PC-3 (cell line): ENCODE measurements at places on chromosomes 2 and 18. TPM values are rescaled to one million over a fixed set of nuclear protein-coding genes. Genes with fewer than 3 reads are reported as not detected.
A peak's percentile ranks its signal among the peaks of the same experiment; 100 is the strongest.

DNA sequence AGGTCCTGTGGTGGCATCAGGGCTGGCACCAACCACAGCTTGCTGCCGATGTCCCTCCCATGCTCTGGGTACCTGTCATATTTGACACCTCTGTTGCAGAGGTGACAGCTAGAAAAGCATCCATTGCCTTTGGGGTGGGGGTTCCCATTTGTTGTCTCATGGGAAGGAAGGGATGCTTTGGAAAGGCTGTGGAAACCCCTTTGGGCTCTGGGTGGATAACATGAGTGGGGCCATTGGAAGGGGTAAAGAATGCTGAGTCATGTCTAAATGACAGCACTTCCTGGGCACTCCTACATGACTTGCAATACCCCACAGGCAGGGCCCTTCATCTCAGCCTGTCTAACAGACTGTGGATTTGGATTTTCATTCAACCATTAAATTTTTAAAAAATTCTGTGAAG lies 27.8 kb downstream of the CTIF start:
- no peak for DNase-seq

GRCh38 chr2:207743514-207743913 lies 26.2 kb downstream of the FZD5 start:
- no peak for DNase-seq

- peak; percentile 29 for DNase-seq
Observed at GRCh38 chr2:237932731-237933131, 34.1 kb upstream of the UBE2F start.

DNA sequence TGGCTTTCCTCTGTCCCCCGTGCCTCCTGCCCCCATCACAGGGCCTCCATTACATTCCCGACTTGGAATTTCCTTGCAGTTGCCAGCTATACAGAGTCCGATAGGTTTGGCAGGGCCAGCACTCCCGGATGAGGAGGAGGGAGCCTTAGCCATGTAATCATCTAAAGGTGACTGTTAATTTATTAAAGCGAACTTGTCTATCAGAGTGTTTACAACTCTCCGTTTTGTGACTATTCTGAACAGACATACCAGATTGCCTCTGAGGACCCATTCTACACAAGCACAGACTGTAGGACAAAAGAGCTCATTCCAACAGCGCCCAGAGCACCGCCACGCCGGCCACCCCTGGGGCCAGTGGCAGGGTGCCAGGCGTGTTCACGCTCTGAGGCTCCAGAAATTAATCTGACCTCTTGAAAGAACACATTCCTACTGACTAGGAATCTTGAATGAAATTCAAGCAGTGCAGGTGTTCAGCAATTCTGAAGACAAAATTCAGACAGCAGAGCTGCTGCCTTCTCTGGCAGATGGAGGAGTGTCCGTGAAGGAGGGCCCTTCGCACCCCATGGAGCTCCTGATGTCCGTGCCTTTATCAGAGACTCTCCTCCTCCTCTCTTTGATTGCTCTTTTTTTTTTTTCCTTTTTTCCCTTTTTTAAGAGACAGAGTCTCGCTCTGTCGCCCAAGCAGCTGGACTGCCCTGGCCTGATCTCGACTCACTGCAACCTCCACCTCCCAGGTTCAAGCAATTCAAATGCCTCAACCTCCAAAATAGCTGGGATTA lies 58.1 kb upstream of the RALBP1 start:
- no peak for DNase-seq

DNA sequence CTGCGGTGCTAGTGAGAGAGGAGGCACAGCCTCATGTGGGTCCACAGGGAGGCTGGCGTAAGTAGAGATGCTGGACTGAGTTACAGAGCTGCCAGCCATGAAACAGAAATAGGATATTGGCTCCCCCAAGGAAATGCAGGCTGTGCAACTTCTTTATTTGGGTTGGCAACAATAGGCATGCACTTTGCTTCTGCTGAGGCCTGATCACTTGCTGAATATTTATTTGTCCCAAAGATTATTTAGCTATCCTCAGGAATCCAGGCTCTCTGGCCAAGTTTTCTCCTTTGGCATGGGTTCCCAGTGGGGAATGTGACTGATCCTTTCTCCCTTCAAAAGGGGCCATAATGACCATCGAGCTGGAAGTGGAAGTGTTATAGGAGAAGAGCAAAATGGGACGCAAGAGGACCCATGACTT lies 60.0 kb downstream of the MAPK4 start:
- no peak for DNase-seq

DNA sequence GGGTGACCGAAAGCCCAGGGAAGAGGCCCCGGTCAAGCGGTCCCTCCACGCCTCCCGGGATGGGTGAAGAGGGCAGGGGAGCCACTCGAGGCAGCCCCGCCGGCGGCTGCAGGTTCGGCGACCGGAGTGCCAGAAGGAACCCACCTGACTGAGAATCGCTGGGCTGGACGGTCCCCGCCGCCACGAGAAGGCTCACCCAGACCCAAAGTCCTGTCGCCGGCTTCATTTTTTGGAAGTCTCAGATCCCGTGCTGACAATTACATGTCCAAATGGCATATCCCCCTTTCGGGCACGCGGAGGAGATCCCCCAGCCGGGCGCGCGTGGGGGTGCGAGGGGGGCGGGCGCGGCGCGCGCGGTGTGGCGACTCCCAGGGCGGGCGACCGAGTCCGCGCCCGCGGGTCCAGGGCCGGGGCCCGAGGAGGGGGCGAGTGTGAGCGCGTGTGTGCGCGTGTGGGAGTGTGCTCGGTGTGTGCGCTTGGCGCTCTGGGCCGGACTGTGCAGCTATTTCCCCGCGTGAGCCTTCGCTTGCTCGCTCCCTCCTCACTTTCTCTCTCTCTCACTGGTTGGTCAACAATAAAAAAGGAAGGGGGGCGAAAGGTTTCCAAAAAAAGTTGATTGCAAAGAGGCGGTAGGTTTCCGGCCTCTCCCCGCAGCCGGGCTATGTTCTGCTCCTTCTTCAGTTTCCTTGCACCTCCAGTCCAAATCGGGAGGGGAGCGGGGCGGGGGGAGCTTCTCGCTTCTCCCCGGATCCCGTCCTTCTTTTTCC lies at the start of gene ERBB4:
ERBB4 (minus strand) TSS at position 498 of the 767 bp plus-strand sequence; CDS start at position 226, 272 bp downstream.
- DNase-seq = peak; percentile 10

DNA sequence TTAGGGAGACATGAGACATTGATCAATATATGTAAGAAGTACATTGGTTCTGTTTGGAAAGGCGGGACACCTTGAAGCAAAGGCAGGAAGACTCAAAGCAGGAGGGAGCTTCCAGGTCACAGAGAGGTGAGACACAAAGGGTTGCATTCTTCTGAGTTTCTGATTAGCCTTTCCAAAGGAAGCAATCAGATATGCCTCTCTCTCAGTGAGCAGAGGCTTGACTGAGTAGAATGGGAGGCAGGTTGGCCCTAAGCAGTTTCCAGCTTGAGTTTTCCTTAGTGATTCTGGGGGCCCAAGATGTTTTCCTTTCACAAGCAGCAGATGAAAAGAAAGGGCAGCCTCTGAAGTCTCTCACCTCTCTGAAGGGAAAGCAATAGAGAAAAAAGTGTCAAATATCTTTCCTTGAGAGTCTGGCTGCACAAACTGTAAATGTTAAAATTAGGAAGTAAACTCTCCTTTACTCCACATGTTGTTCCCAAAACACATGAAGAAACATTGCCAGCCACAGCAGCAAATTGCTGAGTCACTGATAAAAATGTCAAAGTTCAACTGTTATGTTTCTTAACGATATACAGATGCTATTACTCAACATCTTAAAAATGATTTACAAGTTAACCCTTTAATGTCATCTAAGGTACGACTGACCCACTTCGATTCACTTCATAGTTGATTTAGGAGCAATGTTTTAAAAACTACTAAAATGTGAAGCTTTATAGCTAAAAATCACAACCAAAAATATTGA lies 40.3 kb downstream of the CYB5A start:
- DNase-seq = peak; percentile 27

- DNase-seq = peak; percentile 34
Observed at GRCh38 chr2:37143974-37144373, 12.8 kb downstream of the EIF2AK2 start.

DNA sequence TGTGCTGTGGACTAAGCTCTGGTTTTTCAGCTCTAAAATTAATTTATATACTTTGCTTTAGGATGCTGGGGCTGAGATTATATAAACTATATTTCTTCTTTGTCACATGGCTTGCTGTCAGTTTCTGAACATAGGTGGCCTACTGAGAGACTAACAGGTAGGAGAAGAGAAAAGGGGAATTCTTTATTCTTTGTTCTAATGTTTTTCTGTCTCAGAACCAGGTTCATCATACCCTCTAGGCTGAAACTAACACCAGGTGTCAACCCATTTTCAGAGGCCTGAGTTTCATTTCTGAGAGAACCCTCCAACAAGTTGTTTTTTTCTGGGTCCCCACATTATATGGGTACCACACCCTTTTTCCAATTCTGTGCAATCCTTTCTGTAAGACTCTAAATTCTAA lies 843.6 kb downstream of the TRIB2 start:
- no peak for DNase-seq

DNA sequence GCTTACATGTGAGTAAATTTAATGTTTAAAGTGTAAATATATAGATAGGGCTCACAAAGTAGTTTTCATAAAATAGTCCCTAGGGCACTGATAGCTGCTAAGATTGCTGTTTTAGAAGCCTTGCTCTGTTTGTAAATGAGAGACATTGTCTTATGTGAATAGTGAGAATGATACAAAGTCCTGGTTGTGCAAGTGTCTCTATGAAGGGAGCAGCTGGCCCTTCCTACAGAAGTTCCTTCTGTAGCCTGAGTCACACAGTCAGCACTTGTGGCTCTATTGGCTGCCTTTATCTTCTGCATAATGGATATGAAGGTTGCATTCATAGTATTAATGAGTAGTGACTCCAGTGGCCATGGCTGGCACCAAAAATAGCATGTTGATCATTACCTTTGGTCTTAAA lies 279.7 kb downstream of the OSR1 start:
- no peak for DNase-seq

DNA sequence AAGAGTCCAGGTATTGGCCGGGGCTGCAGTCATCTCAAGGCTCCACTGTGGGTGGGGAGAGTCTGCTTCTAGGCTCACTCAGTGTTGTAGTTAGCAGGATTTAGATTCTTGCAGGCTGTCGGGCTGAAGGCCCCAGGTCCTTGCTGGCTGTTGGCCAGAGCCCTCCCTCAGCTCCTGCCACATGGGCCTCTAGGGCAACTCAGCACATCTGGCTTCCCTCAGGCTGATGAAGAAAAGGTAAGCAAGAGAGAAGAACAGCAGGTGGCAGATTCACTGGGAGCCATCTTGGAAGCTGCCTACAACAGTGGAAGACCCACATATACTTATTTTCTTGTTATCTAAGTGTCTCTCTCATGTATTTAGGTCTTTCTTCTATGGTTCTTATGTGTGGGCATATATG lies 4.3 kb downstream of the MRPS9 start:
- DNase-seq = no peak

DNA sequence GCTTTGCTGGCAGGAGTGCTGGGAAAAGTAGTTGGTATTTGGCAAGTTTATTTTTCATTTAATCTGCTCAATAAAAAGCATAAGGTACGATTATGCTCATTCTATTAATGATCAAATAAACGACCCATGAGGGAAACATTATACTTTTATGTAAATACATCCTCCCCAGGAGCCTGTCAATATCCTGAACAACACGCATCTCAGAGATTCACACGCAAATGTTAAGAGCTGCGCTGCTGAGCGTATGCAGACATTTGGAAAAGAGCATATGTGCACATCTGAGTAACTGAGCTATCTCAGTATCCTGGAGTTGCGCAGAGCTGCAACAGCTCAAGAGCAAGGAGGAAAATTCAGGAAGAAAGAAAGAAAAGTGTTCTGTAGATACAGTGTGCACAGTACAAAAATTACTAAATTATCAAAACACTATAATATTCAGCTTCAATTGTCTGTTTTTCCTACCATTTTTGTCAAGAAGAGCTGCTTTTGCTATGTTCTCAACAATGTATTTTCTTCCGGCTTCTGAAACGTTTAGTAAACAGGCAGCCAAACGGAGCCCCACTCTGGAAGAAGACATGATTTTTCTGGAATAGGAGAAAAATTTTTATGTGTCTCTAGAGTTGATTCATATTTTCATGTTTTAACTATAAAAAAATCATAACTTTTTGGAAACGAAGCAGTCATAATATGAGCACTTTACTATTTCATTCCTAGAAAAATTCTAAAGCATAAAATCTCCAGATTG lies 2.4 kb downstream of the FTCDNL1 start:
- no peak for DNase-seq

- no peak for DNase-seq
Observed at GRCh38 chr2:239746559-239747246, 278.4 kb downstream of the NDUFA10 start.

GRCh38 chr2:177302552-177302951 lies 38.0 kb upstream of the NFE2L2 start:
- no peak for DNase-seq

- no peak for DNase-seq
Observed at GRCh38 chr2:105865222-105865913, 120.7 kb downstream of the NCK2 start.

DNA sequence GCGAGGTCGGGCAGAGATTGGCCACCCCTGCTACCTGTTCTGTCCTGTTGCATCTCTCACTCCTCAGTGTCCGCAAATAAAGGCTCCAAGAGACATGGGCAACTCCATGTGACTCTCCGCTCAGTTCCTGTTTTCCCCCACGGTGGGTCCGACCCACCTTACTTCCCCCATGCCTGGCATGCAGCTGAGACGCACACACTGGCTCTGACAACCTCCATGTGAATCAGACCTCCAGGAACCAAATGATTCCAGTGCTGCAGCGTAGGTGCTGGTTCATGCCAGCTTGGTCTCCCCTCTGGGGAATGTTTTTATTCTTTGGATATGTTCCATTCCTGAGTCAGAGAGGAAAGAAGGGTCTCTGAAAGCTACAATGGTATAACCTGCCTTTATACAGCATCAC lies 221.5 kb downstream of the SH3RF3 start:
- peak; percentile 43 for DNase-seq

DNA sequence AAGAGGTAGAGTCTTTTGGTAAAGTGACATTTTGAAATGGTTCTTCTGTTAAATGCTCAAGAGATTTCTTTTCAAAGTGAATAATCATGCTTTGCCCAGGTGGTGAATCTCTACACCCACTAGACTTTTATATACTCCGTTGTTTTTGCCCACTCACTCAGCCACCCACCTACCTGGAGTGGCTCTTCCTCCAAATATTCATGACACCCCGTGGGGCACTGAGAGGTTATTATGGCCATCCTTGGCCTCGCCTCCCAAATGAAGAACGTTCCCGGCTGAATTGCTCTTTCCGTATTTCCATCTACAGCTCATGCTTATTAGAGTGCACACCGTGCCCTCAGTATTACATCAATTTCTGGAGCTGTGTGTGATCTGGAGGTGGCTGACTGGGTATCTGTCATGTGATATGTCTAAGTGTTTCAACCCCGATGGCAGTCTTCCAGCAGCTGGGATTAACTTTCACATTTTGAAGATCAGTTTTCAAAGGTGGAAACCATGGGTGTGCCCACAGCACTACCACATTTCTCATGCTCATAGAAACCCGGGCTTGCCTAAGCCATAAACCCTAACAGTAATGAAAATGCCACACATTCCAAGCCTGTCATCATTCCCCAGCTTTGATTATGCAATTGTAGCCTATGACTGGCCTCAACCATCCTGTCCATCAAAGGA lies 406.6 kb upstream of the MMADHC start:
- DNase-seq = peak; percentile 98

The RUFY4 gene
- not detected in 2 replicates for total RNA-seq

The DSG2 gene
- 17.2 and 21.1 TPM in 2 replicates for total RNA-seq

The SH3BP4 gene
- 35.2 and 47.3 TPM in 2 replicates for total RNA-seq

The ANKRD30BL gene
- not detected in 2 replicates for total RNA-seq
